Inflammatory macrophage treated with lipopolysaccharide for 4 hours (primary cell): ENCODE measurements at places on chromosomes 16 and 17.

- DNase-seq: peak; percentile 27
Measured at GRCh38 chr17:27379888-27380533, 76.2 kb upstream of the KSR1 start.

DNA sequence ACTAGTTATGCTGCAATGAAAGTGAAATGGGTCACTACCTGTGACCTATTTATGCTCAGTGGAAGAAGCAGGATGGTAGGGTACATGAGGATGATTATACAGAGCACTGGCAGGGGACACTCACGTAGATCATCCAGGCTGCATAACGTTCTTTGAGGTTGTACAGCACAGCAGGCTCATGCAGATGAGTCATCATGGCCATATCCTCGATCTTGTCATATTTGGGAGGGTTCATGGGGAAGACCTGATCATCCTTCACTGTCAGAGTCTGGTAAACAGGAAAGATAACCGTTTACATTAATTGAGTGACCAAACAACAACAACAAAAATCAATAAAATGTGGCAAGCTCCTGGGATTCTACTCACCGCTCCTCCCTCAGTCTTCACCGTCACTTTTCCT is 2.1 kb downstream of the MYH2 start:
- DNase-seq: no peak

DNA sequence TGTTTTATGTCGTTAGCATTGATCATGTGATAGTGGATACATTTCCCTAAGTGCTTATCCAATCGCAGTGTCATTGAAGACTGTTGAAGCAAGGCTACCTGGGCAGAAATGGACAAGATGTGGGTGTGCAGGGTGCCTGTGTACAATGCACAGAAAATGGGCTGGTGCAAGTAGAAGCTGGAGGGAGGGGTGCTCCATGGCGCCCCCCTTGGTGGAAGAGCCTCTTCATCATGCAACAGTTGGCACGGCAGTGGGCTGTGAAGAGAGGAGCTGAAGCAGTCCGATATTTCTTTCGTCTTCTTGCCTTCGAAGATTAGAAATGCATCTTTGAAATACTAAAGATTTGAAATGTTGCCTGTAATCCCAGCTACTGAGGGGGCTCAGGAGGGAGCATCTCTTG is 100.5 kb downstream of the PLCG2 start:
- no peak for DNase-seq

- DNase-seq: peak; percentile 41
Measured at GRCh38 chr16:12206098-12206748, 229.7 kb downstream of the SNX29 start.

DNA sequence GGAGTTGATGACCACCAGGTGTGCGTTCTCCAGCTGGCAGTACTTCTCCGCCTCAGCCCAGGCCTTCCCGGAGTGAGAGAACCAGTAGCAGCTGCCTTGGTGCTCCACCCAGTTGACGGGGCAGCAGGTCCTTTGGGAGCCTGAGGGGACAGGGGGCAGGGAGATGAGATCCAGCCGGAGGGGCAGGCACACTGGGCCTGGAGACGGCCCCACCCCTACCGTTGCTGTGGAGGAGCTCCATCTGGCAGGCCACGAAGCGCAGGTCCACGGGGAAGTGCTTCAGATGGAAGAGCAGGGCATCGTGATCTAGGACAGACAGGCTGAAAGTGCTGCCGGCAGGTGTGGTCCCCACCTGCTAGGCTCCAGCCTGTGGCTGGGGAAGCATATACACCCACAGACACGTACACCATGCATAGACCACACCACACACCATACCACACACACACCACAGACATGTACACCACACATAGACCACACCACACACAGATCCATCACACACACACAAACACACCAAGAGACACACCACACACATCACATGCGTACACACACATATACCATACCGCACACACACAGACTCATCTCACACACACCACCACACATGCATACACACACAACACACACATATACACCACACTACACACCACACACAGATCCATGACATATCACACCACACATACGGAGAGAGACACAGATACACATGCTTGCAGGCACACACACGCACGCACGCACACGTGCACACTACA is 7.4 kb downstream of the ASGR2 start:
- no peak for DNase-seq

DNA sequence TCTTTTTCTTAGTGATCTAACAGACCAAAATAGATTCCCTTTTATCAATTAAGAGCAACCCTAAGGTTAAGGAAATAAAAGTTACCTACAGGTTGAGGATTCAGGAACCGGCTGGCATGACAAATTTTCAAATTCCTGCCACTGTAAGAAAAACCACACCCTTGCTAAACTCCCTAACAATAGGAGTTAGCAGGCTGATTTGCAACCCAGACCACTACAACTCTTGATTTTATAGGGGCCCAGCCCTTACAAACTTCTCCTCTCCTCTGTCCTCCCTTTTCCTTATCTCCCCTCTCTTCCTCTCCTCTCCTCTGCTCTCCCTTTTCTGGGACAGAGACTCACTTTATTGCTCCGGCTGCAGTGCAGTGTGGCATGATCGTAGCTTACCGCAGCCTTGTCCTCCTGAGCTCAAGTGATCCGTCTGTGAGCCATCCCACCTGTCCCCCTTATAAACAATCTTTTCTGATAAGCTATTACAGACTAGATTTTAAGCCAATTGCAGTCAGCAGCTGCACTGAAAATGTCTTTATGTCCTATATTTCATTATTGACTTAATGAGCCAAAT is 418.9 kb downstream of the CDH8 start:
- no peak for DNase-seq

- DNase-seq: peak; percentile 31
Measured at GRCh38 chr16:10181196-10182162, 749 bp downstream of the GRIN2A start.

DNA sequence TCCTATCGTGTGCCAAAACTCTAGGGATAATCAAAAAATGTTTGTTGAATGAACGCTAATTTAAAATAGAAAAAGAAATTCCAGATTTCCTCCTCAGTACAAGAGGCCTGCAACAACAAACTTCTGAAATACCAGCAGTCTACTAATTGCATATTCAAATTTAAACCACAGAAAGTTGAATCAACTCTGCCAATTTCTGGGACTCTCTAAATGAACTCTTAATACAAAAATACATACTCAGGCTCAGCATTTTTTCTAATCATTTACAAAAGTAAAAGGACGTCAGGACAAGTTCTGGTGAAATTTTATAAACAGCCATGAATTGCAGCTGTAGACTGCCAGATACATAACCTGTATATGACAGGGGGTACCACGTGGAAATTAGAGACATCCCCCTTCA is 49.0 kb downstream of the KANSL1 start:
- DNase-seq: no peak

DNA sequence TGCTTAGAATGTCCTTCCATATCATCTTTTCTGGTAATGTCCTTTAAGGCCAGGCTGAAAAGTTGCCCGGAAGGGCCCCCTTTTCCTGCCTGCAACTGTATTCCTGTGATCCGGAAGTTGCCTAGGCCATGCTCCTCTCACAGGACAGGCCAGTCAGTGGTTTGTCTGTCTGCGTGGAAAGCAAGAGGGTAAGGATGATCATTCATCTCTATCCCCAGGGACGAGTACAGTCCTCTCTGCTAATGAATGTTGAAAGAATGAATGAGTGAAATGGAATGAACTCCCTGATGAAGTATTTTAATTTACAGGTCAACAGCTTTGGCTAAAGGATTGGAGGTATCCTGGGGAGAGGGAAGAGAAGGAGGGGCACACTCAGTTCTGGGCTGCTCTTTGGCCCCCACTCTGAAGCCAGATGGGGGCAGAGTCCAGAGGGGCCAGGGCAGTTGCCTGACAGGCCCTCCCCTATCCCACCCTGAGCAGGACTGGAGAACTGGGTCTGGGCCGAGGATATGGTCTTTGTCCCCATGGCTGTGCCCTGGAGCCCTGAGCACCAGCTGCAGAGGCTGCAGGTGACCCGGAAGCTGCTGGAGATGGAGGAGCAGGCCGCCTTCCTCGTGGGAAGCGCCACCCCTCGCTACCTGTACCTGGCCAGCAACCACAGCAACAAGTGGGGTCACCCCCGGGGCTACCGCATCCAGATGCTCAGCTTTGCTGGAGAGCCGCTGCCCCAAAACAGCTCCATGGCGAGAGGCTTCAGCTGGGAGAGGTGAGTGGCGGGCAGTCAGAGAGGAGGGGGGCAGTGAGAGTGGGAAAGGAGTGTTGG is 3.2 kb downstream of the AOC3 start:
- no peak for DNase-seq

- DNase-seq: peak; percentile 70
Measured at GRCh38 chr17:4833941-4834680, 971 bp downstream of the MINK1 start.

DNA sequence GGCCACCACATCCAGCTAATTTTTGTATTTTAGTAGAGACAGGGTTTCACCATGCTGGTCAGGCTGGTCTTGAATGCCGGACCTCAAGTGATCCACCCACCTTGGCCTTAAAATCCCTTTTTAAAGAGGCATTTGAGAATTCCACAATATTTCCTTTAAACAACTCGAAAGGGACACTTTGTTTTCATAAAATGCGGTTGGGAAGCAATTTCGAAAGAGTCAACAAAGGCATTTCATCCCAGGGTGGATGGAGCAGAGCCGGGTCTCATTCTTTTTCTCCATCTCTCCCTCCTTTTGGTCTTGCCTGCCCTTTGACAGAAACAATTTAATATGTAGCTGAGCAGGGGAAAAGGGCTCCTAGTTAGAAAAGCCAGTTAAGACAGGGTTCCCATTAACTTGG is 13.5 kb upstream of the COG1 start:
- no peak for DNase-seq

GRCh38 chr17:58637011-58637570 is 54.8 kb downstream of the TEX14 start:
- DNase-seq: no peak

- no peak for DNase-seq
Measured at GRCh38 chr17:41190328-41190727, 641 bp downstream of the KRTAP9-1 start.

DNA sequence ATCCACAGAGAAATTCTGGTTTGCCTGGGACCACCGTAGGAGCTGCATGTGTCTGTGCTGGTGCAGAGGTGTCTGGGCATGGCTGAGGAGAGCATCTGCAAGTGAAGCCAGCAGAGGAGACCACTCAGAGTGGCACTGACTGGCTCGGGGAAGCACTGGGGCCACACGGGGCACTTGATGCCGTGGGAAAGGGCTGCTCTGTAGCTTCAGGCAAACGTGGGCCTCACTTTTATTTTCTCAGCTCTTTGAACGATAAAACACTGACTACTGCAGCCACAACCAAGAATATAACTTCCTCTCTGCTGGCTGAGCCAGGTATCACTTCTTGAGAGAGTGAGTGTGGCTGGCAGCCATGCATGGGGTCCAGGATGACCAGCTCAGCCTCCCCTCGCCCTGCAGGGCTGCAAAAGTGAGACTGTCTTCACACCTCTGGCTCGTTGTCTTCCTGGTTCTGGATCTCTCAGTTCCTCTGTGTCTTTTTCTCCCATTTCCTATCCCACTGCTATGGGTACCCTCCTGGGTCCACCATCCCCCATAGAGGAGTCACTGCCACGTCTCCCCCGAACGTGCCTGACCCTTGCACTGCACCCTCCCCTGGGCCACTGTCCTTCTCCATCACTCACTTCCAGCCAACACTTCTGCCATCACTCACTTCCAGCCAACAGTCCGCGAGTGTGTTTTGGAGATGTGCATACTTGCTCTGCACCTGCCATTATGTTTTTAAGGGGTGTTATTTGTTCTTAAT is 201.4 kb upstream of the CHMP6 start:
- no peak for DNase-seq

DNA sequence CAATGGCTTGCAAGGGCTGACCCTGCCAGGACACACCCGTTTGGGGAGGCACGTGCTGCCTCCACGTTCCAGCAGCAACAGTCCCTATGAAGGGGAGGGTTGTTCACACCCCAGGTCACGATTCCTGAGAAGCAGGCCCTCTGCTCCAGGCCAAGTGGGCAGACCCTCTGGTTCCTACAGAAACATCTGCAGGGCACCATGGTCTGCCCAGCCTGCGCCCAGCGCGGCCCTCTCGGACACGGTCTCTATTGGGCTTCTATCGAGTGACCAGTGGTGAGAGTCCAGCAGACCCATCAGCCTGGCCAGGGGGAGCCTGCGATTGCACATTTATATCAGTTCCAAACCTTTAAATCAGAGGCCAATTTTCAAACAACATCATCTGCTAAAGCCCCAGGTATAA is 128.3 kb downstream of the ZNF423 start:
- DNase-seq: no peak

- no peak for DNase-seq
Measured at GRCh38 chr17:79631640-79632431, 21.0 kb upstream of the RBFOX3 start.

- DNase-seq: no peak
Measured at GRCh38 chr17:59341922-59342321, 10.5 kb downstream of the YPEL2 start.

- DNase-seq: no peak
Measured at GRCh38 chr17:3512505-3513171, 36.8 kb downstream of the ASPA start.

DNA sequence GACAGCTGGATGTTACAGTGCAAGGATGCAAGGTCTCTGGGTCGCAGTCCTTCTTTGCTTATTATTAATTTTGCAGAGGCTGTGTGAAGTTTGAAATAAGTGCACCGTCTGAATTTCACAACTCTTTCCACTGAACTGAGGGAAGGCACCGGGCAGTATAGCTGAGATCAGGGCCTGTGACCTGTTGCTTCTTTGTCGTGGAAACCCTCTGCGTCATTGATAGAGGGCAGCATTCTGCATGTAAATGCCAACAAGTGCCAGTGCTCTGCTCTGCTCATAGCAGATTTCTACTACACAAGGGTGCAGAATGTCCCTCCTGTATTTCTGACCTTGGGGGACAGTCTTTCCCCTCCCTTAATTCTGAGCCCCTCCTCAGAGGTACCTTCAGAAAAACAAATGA is 26.0 kb downstream of the CD300LF start:
- peak; percentile 76 for DNase-seq

DNA sequence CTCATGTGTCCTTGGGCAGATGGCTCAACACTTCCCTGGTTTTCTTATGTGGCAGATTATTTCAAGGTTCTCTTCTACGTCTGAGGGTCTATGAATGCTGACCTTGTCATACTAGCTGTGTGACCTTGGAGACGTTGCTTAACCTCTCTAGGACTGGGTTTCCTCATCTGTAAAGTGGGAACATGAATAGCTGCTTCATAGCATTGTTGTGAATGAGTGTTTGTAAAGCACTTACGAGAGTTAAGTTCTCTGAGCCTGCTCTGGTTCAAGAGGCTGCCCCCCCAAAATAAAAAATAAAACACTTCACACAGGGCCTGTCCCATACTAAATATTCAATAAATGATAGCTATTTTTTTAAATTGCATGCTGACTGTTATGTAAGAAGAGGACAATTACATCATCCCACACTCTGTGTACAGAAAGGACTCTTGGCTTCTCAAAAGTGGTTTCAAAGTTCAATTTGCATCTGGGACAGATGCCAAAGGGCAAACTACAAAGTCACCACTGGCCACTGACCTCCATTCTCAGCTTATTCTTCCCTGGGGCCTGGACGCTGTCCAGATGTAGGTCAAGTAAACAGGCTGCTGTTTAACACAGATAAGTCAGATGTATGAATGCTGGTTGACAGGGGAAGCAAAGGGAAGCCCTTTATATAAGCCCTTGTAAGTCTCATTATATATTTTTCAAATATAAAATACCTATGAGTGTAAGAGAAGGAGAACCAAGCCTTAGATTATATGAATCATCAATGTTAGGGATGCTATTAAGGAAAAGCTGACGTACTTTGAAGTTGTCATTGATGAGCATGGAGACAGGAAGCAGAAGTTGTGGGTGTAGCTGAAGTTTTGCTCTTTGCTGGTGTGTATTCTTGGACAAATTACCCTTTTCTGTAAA is 15.4 kb upstream of the NDEL1 start:
- peak; percentile 88 for DNase-seq

- DNase-seq: no peak
Measured at GRCh38 chr17:15231851-15232516, 33.1 kb downstream of the PMP22 start.

GRCh38 chr17:13403982-13404946 is 197.5 kb downstream of the HS3ST3A1 start:
- no peak for DNase-seq
